Activated effector memory CD4-positive, alpha-beta T cell treated with anti-CD3 and anti-CD28 coated beads, Interleukin-2, amount 50 U/mL, for 16 hours (primary cell): ENCODE measurements at places on chromosomes 4 and X.

GRCh38 chr4:157265281-157265680 lies 44.8 kb downstream of the GRIA2 start:
- DNase-seq = no peak

GRCh38 chr4:77147079-77147782 lies 9.8 kb upstream of the CCNG2 start:
- no peak for DNase-seq

DNA sequence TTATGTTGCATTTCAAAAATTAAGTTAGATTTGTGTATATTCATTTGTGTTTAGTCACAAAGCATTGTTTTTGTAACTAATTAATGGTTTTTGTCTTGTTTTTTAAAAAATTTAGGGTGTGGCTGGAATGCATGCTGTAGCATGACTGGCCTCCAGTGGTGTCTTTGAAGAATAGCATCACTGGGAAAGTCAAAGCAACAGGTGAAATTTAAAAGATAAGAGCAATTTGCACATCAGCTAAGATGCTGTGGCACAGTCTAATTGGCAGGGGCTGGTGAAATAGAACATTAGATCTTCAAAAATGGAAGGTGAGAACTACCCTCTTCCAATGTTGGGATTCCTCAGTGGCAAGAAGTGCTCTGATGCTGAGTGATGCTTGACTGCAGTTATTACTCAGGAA lies 45.3 kb downstream of the ANK2 start:
- no peak for DNase-seq

DNA sequence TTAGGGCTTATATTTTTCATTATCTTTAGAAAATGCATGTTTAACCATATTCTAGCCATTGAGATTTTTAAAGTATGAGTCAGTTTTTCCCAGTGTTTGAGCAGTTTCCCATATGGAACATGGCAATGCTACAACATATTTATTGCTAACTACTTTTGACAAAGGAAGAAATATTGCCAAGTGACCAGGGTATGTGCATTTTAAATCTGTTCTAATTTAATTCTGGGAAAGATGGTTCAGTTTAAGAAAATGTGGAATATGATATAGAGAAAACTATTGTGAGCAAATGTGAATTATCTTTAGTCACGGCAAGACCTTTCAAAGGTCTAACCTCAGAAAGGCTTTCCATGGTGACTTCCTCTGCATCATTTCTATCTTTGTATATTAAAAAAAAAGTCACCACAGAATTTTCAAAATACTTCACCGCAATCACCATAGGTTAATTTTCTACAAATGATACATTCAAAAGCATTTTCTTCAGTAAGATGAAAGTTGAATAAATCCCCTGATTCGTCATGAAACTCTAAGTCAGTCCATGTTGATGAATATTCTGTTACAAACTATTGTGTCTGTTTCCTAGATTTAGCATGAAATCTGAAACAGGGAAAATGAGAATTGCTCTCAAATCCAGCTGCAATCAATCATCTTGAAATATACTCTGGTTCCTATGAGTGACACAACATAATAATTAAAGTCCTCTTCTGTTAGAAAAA lies 2349.0 kb upstream of the TENM3 start:
- DNase-seq = no peak

GRCh38 chr4:64777286-64777685 lies 368.0 kb upstream of the TECRL start:
- no peak for DNase-seq

GRCh38 chr4:120299631-120300030 lies 233.0 kb upstream of the MAD2L1 start:
- no peak for DNase-seq

DNA sequence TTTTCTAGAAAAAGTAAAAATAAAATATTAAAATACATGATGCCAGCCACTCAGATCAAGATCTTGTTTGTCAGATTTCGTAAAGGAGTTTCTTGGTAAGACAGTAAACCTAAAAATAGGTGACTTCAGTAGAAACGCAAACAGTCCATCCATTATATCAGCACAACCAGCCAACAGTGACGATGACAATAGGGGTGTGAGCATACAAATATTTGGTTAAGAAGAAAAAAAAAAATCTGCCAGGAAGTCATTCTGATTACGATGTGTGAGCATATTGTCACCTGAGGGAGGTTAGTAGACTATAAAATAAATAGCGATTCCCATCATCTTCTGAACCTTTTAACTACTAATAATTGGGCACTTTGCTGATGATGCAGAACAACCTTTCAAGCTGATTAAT lies 37.6 kb downstream of the SLC7A11 start:
- no peak for DNase-seq

GRCh38 chr4:181105487-181105886 lies 1137.7 kb upstream of the TENM3 start:
- no peak for DNase-seq

DNA sequence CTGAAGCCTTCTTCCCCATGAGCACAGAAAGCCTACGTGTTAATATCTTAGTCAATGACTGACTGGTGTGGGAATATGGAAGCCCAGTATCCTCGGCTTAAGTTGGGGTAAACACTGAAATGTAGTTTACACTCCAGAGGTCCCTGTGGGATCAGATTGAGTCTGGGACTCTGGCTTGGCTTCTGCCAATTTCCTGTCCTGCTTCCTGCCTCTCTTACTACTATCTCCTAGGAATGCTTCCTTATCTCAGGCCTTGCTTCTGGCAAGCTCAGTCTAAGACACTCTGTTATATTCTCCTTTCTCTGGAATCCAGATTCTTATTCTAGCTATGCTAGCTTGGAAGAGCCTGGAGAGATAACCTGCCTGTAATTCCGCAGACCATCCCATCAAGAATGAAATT lies 174.0 kb upstream of the LDB2 start:
- no peak for DNase-seq

- no peak for DNase-seq
Measured at GRCh38 chr4:174260099-174260498, 23.4 kb downstream of the FBXO8 start.

GRCh38 chr4:15381806-15382338 lies 46.0 kb upstream of the C1QTNF7 start:
- no peak for DNase-seq

DNA sequence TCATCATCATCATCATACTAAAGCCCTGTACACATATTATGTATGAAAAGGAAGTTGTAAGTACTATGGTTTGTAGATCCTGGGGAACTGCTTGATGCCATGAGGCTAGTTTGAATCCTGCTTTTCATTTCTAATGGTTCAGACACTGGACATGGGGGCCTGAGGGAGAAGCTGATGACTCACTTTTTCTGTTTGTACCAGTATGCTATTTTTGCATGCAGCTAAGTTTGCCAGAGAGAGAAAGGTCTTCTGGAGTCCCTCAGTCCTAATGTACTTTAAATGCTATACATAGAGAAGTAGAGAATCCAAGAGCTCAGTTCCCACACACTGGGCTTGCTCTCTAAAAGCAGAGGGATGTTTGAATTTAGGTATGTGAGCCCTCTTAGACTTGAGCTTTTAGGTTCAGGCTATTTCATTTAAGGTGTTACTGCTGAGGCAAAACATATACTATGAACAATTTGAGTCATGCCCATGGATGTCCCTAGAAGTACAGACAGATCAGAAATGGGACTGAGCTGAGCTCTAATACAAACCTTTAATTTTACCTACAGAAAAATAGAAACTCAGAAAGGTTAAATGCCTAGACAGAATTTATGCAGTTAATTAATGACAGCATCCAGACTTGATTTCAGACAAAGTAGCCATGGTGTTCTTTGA lies 17.6 kb upstream of the HS3ST1 start:
- no peak for DNase-seq

GRCh38 chr4:139735381-139736273 lies 70.0 kb downstream of the MGST2 start:
- DNase-seq = no peak

DNA sequence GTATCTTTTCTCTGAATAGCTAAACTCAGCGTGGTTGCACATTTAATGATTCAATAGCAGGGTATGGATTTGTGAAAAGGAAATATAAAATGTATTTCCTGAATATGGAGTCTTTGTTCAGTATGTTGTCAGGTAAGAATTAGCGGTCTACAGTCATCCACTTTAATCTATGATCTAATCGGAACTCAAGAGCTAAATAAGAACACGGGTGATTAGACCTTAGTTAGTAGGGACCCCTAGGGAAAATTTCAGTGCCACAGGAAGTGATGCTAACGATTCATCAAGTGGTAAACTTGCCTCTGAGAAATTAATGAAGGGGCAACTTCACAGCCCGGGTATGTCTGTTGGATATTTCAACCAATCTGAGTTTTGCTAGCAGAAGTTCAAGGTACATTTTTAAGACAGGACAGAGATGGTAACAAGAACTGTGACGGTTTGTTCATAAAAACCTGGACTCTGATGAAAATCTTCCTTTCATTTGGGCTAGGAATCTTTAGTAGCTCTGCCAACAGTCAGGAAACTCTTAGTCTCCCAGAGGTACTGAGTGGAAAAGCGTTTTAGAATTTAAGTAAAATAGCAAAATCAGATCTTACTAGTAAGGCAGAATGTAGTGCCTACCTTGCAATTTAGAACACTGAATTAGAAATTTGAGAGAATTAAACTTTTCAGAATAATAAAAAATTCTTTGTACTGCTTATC lies 47.1 kb downstream of the PCDH7 start:
- DNase-seq = no peak
